ENCODE measurements at places on chromosomes 4 and X. TPM values are rescaled to one million over a fixed set of nuclear protein-coding genes. Genes with fewer than 3 reads are reported as not detected.

The PLXNB3 gene
- not detected for polyA plus RNA-seq

The SLC6A14 gene
- not detected for polyA plus RNA-seq

The BLOC1S4 gene
- polyA plus RNA-seq: 5.2 TPM

The CTSO gene
- polyA plus RNA-seq: 12.8 TPM

The SCML1 gene
- polyA plus RNA-seq: 9.1 TPM

The RASSF6 gene
- polyA plus RNA-seq: not detected

The AFM gene
- not detected for polyA plus RNA-seq

The ZXDA gene
- 1.5 TPM for polyA plus RNA-seq

The TBX22 gene
- not detected for polyA plus RNA-seq

The BRS3 gene
- polyA plus RNA-seq: not detected

The BCORL1 gene
- 0.24 TPM for polyA plus RNA-seq

The PCDH7 gene
- polyA plus RNA-seq: 0.60 TPM

The UGT2B17 gene
- not detected for polyA plus RNA-seq

The EDA gene
- polyA plus RNA-seq: 0.52 TPM

The UGT8 gene
- 15.4 TPM for polyA plus RNA-seq

The TCEAL9 gene
- polyA plus RNA-seq: 77.4 TPM

The NPNT gene
- 0.55 TPM for polyA plus RNA-seq

The CT45A3 gene
- not detected for polyA plus RNA-seq
